ENCODE measurements at places on chromosomes 11 and 22. TPM values are rescaled to one million over a fixed set of nuclear protein-coding genes. Genes with fewer than 3 reads are reported as not detected.

FBLN1 gene
- total RNA-seq: 39.5 TPM

FREY1 gene
- 0.56 TPM for total RNA-seq

PANX2 gene
- 0.92 TPM for total RNA-seq

RFPL2 gene
- total RNA-seq: not detected

HPS4 gene
- 26.2 TPM for total RNA-seq

OR51I1 gene
- not detected for total RNA-seq

GLYATL1 gene
- total RNA-seq: 0.44 TPM

HBD gene
- not detected for total RNA-seq

FOLH1 gene
- total RNA-seq: 3.2 TPM

OR9Q1 gene
- not detected for total RNA-seq

GAL3ST1 gene
- not detected for total RNA-seq

DDTL gene
- 1.7 TPM for total RNA-seq

NCAM1 gene
- total RNA-seq: 0.60 TPM

SPDYC gene
- total RNA-seq: not detected

MOGAT2 gene
- 0.60 TPM for total RNA-seq

SLC5A12 gene
- total RNA-seq: not detected

CD44 gene
- 814 TPM for total RNA-seq

UCP3 gene
- 0.28 TPM for total RNA-seq

BTBD10 gene
- total RNA-seq: 29.8 TPM

EXPH5 gene
- total RNA-seq: 24.6 TPM
